ENCODE measurements at places on chromosomes 16 and 17. TPM values are rescaled to one million over a fixed set of nuclear protein-coding genes. Genes with fewer than 3 reads are reported as not detected.

TP53TG3 gene
- total RNA-seq, result 0.45 TPM

GABARAP gene
- total RNA-seq, result 700 TPM

CHST5 gene
- not detected for total RNA-seq

CETP gene
- not detected for total RNA-seq

FGF11 gene
- 1.3 TPM for total RNA-seq

ITGB3 gene
- 3.5 TPM for total RNA-seq
